ENCODE measurements at places on chromosomes 11 and 22. TPM values are rescaled to one million over a fixed set of nuclear protein-coding genes. Genes with fewer than 3 reads are reported as not detected.

Gene TRPC6
- 0.71 TPM for total RNA-seq

Gene SMC1B
- total RNA-seq: not detected

Gene UBQLNL
- total RNA-seq: not detected

Gene ARHGAP20
- total RNA-seq: not detected

Gene FDXACB1
- total RNA-seq: 1.5 TPM

Gene VSIG10L2
- not detected for total RNA-seq

Gene TIMM10B
- 19.9 TPM for total RNA-seq

Gene LRRC74B
- total RNA-seq: not detected

Gene GTF2H1
- 38.6 TPM for total RNA-seq

Gene TSSK2
- total RNA-seq: not detected

Gene ANKK1
- not detected for total RNA-seq

Gene E2F8
- total RNA-seq: 6.0 TPM

All from A549 treated with ZK216348 at 1 μM for 4 hours (cell line).